Pancreas (tissue), 10 donors: ENCODE measurements at places on chromosomes 12 and 14. TPM values are rescaled to one million over a fixed set of nuclear protein-coding genes. Genes with fewer than 3 reads are reported as not detected.
A peak's percentile ranks its signal among the peaks of the same experiment; 100 is the strongest.

- DNase-seq = no peak
These were observed 19.4 kb upstream of the GNPTAB start for GRCh38 chr12:101850199-101850598.

DNA sequence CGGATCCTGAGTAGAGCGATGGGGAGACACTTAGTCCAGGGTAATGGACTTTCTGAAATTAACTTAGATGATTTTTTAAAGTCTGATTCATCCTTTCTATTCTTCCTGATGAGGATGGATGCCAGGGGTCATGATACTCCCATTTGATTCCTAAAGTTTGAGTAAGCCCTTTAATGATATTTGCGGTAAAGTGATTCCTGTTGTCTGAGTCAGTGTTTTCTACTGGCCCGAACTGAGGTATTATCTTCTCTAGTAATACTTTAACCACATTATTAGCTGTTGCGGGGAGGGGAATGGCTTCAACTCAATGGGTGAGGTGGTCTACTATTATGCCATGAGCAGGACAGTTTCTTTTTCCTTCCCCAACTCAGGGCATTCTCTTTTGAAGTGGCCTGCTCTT, 111.6 kb downstream of the RIN3 start:
- DNase-seq = no peak

GRCh38 chr12:90055071-90055470, 346.4 kb upstream of the ATP2B1 start:
- no peak for DNase-seq

- no peak for DNase-seq
These were observed 83.9 kb downstream of the ARL6IP4 start for GRCh38 chr12:123064366-123064765.

Gene LRRK2
- total RNA-seq = 5.7 TPM

DNA sequence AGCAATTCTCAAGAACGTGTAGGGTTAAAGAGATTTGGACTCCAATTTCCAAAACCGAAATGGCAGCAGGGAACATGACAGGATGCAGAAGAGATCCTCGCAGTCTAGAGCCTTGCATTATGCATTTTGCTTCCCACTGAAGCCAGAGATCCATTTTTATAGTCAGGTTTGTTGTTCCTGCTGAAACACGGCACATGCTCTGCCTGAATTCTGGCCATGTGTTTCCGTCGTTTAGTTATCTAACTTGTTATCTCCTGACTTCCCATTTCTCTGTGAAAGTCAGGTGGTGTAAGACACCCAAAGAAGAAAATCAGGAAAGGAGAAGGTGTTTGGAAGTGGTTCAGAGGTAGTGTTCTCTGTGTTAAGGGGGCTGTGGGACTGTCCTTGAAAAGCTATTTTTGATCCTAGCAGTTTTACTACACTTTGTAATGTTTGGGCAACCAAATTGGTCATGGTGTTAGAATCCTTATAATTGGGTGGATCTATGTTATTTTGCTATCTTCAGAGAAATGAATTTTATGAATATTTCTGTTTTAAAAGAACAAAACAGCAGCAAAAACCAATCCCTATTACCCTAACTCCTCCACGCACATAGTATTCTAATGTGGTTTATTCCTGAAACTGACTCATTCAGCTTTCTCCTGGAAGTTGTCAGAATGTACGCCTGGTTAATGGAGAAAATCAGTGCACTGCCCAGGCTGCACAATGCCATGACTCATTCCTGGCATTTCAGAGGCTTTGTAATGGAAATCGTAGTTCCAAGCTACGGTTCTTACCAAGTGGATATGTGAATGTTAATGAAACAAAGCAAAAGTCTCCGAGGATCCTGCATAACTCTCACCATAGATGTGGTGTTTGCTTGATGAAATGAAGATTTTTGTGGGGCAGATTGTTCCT, 110.1 kb downstream of the SAMD4A start:
- DNase-seq = no peak

GRCh38 chr14:76706811-76707210, 54.5 kb upstream of the VASH1 start:
- DNase-seq = no peak

DNA sequence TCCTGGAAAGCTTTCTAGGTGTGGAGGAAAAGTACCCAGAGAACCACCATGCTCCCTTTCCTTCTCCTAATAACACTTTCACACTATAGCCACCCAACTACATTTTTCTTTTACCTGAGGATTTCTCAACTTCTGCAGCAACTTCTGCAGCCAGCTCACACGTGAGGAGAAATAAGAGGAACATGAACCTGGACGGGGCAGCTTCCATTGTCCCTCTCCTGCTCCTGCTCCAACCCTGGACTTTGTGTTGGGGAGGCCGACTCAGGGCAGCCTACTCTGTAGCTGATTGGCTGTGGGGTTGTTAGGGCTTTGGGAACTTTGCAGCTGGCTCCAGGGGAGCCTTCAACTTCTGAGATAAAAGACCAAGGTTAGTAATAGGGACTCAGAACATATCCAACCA, at the start of gene ERP27:
TSS of gene ERP27 (minus strand) at position 237 of the 400 bp plus-strand sequence. CDS start at position 208, 29 bp downstream.
- peak; percentile 86 for DNase-seq

- no peak for DNase-seq
These were observed 50.3 kb downstream of the SLC38A1 start for GRCh38 chr12:46218322-46219095.

DNA sequence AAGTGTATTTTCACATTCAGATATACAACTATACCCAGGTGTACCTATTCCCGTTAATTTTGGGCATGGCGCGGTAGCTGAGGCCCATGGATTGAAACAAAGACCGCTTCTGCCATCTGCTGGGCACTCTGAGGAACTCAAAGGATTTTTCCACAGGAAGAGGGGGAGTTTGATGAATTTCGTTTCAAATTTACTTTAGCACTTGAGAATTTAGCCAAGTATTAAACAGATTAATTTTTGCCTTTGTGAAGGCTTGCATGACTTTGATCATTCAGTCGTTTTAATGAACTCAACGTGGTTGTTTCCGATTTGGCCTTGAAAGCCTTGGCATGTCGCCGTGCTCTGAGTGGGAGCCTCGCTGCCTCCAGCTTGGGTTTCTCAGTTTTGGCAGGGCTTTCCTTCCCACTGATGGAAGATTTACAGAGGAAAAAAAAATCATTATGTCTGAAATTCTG, 153.2 kb upstream of the DDHD1 start:
- peak; percentile 55 for DNase-seq

GRCh38 chr12:50103351-50103750, 457 bp upstream of the GPD1 start:
- no peak for DNase-seq

GRCh38 chr14:30957813-30958370, 67.6 kb upstream of the AP4S1 start:
- DNase-seq = no peak

- no peak for DNase-seq
These were observed 110.0 kb downstream of the DYRK2 start for GRCh38 chr12:67758521-67758920.

DNA sequence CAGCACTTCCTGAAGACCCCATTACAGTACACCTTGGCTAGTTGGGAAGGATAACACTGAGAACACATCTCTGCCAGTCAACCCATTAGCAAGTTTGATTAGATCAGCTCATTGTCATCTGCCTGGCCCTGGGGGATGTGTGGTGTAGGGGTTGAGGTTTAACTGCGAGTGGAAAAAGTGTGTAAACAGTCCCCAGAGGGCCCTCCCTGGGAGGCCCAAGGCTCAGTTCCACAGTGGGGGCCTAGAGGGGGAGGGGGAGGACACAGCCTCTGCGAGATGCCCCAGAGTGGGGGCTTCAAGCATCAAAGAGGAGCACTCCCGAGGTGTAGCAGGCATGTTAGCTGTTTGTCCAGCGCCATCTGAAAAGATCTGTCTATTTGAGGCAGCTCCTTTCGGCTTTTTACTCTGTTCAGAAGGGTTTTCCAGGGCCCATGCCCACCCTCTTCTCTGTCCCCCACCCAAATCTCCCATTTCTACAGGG, 344 bp downstream of the LPAR5 start:
- no peak for DNase-seq
